ENCODE measurements at places on chromosomes 5 and 9. TPM values are rescaled to one million over a fixed set of nuclear protein-coding genes. Genes with fewer than 3 reads are reported as not detected.
A peak's percentile ranks its signal among the peaks of the same experiment; 100 is the strongest.

DNA sequence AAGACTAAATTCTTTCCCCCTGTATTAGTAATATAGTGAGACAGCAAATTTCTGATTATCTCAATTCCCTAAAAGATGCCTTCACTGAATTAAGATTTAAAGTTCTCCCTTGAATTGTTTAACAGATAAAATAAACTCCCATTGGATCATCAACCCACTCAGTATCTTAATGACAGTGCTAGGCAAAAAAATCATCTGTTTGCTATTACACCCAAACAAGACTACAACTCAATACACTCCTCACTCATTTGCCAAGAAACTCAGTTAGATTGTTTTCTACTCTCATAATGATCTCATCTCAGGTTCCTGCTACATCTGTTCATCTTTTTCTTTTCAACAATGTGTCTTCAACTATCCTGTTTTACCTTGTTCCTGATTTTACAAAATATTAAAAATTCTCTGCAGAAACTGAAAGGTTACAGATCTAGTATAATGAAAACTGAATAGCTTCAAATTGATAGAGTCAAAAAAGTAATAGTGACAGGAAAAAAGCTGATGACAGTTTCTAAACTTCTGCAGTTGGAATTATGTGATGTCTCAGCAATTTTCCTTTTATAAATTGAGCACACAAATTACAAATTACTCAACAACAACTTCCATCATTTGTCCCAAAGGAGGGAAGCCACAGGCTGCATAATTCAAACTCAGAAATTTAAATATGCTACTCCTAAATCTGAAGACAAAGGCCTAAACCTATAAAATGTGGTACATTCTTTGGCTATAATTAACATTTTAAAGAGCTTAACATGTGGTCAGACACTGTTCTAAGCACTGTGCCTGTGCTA, 39.4 kb downstream of the HOMER1 start:
- H3K4me1 ChIP-seq, result no peaks in the 10 kb centered on the region
- H3K36me3 ChIP-seq, result no peaks in the 10 kb centered on the region
- DNase-seq, result no peak
- H3K27ac ChIP-seq, result no peak overlapping the region
- H3K27me3 ChIP-seq, result no peaks in the 10 kb centered on the region

DNA sequence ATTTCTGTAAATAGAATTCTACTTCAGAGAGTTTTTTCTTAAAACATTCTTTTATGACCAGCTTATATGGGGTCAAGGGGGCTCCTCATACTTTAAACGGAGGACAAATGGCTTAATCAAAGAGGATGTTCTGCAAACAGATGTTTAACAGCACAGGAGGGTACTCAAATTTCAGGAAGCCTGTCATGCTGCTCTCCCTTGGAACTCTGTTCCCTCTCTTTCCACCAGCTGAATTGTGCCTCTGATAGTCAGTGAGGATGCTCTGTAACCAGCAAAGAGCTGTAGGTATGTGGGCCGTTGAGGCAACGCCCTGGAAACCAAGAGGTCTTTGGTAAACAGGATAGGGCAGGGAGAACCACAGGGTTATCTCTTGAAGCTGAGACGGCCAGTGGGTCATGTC, 161.1 kb downstream of the C5orf15 start:
- H3K36me3 ChIP-seq, result no peaks in the 10 kb centered on the region
- peaks cover 8% of the 10 kb centered on the region for H3K27me3 ChIP-seq
- no peak overlapping the region for H3K27ac ChIP-seq
- H3K4me1 ChIP-seq, result no peaks in the 10 kb centered on the region
- no peak for DNase-seq
- no peak overlapping the region for H3K4me3 ChIP-seq

GRCh38 chr9:137067860-137068538, 2.4 kb downstream of the SAPCD2 start:
- H3K27me3 ChIP-seq, result no peaks in the 10 kb centered on the region
- peak; percentile 92 for DNase-seq
- peaks cover 2% of the 10 kb centered on the region for H3K36me3 ChIP-seq
- H3K4me3 ChIP-seq, result peak overlapping the region; percentile 28
- H3K27ac ChIP-seq, result peak overlapping the region; percentile 55

DNA sequence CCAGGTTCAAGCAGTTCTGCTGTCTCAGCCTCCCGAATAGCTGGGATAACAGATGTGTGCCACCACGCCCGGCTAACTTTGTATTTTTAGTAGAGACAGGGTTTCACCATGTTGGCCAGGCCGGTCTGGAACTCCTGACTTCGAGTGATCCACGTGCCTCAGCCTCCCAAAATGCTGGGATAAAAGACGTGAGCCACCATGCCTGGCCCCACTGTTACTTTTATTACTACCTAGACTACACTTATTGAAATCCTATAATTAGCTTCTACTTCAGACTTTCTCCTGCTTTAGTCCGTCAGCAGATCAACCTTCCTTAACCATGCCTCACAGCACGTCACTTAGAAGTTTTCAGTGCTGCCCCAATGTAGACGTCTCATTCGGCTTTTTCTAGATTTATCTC, 8.2 kb downstream of the ZBTB43 start:
- H3K4me3 ChIP-seq, result no peak overlapping the region

- H3K27me3 ChIP-seq, result no peaks in the 10 kb centered on the region
- no peaks in the 10 kb centered on the region for H3K36me3 ChIP-seq
- no peaks in the 10 kb centered on the region for H3K4me1 ChIP-seq
- no peak overlapping the region for H3K4me3 ChIP-seq
Measured at GRCh38 chr9:108469654-108470053, 386.1 kb downstream of the ACTL7B start.

DNA sequence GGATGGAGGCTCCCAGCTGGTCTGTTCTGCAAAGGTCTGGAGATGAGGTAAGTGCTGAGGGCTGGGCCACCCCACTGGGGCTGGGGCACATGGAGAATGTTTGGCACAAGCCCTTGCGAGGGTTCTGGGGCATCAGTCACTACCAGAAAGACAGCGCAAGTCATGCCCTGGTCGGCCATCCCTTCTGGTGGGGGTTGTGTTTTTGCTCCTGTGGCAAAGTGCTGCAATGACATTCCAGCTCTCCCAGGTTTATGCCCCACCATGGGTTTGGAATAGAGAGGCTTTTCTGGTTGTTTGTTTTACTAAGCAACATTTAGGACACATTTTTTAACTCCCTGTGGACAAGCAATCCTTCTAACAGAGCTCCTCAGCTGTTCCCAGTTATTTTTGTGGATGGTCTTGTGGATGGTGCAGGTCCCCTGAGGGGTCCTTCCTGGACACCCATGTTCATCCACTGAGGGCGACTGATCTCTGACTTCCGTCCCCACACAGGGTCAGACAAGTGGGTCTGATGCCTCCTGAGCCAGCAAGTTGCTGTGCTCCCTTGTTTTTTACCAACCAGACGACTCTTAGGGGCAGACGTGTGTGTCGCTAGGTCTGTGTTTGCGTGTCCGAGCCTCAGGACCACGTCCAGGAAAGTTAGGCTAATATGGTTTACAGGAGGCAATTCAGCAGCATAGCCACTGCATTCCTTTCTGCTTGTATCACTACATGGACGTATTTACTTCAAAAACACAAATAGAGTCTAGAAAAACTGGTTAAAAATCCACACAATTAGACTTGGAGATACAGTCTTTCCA, 64.9 kb upstream of the ECM2 start:
- peaks cover 11% of the 10 kb centered on the region for H3K36me3 ChIP-seq
- peak overlapping the region; percentile 17 for H3K27ac ChIP-seq
- DNase-seq, result no peak
- H3K27me3 ChIP-seq, result no peaks in the 10 kb centered on the region
- no peaks in the 10 kb centered on the region for H3K4me1 ChIP-seq

DNA sequence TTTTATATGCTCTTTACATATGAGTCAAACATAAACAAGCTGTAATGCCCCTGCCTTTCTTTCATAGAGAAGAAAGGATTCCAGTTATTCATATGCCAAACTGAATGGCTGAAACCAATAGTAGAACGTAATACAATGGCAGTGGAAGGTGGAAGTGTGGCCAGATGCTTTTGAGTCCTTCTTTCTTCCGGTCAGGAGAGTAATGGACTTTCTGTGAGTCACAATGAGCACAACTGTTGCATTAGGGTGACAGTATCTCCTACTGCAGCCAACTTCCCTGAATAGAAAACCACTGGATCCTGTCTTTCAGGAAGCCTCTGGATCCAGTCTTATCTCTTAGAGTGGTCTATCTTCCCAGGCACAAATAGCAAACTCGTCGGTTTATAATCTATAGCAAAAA, 855.2 kb downstream of the MAT2B start:
- H3K4me3 ChIP-seq, result no peak overlapping the region
- DNase-seq, result no peak
- H3K4me1 ChIP-seq, result no peaks in the 10 kb centered on the region
- H3K27me3 ChIP-seq, result no peaks in the 10 kb centered on the region
- no peak overlapping the region for H3K27ac ChIP-seq

DNA sequence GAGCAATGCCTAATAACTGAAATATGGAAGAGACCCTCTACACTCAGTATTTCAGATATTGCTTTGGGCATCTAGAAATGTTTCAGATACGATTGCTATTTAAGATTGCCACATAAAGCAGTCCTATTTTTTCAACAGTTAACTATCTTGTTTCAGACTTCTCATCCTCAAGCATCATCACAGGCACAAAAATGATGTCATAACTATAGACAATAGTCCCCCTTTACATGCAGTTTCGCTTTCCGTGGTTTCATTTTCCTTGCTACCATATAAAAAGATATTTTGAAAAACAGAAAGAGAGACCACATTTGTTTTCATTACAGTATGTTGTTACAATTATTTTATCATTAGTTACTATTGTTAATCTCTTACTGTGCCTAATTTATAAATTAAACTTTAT, 347.4 kb downstream of the NDUFS4 start:
- no peak for DNase-seq
- H3K27me3 ChIP-seq, result no peaks in the 10 kb centered on the region
- peaks cover 3% of the 10 kb centered on the region for H3K36me3 ChIP-seq
- H3K27ac ChIP-seq, result no peak overlapping the region

DNA sequence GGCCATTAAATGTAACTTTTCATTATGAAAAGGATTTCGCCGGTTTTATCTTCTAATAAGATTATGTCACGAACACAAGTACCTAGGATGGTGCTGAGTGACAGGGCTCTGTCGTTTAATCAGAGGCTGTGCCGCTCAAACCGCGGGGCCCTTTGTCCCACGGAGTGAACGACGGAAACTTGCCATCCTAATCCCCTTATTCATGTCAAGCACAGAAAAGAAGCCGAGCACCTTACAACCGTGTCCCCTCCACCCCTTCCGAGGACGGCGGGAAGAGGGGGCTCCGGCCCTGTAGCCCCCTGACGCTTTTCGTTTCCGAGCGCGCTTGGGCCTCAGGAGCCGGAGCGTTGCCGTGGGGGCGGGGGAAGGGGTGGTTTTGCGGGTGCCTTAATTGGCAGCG, 11.2 kb downstream of the LMX1B start:
- DNase-seq, result no peak
- H3K27ac ChIP-seq, result no peak overlapping the region
- peak overlapping the region; percentile 26 for H3K4me3 ChIP-seq
- H3K4me1 ChIP-seq, result peaks cover 11% of the 10 kb centered on the region
- no peaks in the 10 kb centered on the region for H3K36me3 ChIP-seq
- peaks cover 77% of the 10 kb centered on the region for H3K27me3 ChIP-seq

GRCh38 chr9:98218562-98219363, 26.3 kb upstream of the CORO2A start:
- no peak overlapping the region for H3K4me3 ChIP-seq
- peaks cover 6% of the 10 kb centered on the region for H3K36me3 ChIP-seq
- H3K27me3 ChIP-seq, result no peaks in the 10 kb centered on the region

DNA sequence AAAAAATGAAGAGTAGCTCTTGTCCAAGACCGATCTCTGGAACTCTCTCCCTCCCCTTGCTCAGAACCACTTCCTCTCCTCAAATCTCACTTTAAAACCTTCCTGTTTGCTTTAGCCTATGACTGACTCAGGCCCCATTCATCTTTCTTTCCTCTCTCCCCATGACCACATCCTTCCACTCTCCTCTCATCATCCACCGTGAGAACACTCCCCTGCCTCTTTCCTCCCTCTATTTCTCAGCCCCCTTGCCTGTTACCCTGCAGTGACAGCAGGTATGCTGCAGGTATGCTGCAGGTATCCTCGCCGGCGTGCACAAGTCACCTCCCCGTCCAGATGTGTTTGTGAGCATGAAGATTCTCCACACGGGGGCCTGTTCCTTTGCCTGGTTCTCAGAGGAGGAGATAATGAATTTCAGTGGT, 505.3 kb downstream of the CCDC171 start:
- H3K27ac ChIP-seq, result peak overlapping the region; percentile 52
- no peaks in the 10 kb centered on the region for H3K36me3 ChIP-seq
- no peak overlapping the region for H3K4me3 ChIP-seq
- H3K4me1 ChIP-seq, result peaks cover 46% of the 10 kb centered on the region
- no peaks in the 10 kb centered on the region for H3K27me3 ChIP-seq
- peak; percentile 27 for DNase-seq

Gene TMC1
- total RNA-seq, result not detected

GRCh38 chr9:84283946-84284345, 56.6 kb downstream of the SLC28A3 start:
- H3K27ac ChIP-seq, result no peak overlapping the region
- peaks cover 5% of the 10 kb centered on the region for H3K27me3 ChIP-seq
- no peak for DNase-seq
- no peak overlapping the region for H3K4me3 ChIP-seq

GRCh38 chr9:131036529-131037334, 27.8 kb downstream of the LAMC3 start:
- no peak for DNase-seq
- no peaks in the 10 kb centered on the region for H3K36me3 ChIP-seq
- no peaks in the 10 kb centered on the region for H3K4me1 ChIP-seq
- H3K27ac ChIP-seq, result no peak overlapping the region

Gene NR5A1
- total RNA-seq, result not detected

- H3K27ac ChIP-seq, result no peak overlapping the region
- H3K4me1 ChIP-seq, result no peaks in the 10 kb centered on the region
Measured at GRCh38 chr5:54823006-54823405, 162.4 kb downstream of the ESM1 start.

- no peak for DNase-seq
- no peak overlapping the region for H3K4me3 ChIP-seq
- H3K27ac ChIP-seq, result no peak overlapping the region
- H3K36me3 ChIP-seq, result no peaks in the 10 kb centered on the region
- no peaks in the 10 kb centered on the region for H3K4me1 ChIP-seq
Measured at GRCh38 chr5:118253225-118254061, 734.9 kb downstream of the DTWD2 start.

Gene FOXD4L4
- 0.11 TPM for total RNA-seq

DNA sequence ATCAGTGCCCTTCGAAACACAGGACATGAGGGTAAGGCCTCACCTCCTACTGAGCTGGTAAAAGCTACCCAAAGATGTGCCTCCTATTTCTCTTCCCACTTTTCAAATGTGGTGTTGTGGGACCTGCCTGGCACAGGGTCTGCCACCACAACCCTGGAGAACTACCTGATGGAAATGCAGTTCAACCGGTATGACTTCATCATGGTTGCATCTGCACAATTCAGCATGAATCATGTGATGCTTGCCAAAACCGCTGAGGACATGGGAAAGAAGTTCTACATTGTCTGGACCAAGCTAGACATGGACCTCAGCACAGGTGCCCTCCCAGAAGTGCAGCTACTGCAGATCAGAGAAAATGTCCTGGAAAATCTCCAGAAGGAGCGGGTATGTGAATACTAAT, 1.9 kb downstream of the IRGM start:
- no peak for DNase-seq
- H3K4me3 ChIP-seq, result no peak overlapping the region
- no peaks in the 10 kb centered on the region for H3K36me3 ChIP-seq
- no peaks in the 10 kb centered on the region for H3K27me3 ChIP-seq
- peaks cover 22% of the 10 kb centered on the region for H3K4me1 ChIP-seq
- no peak overlapping the region for H3K27ac ChIP-seq

- H3K36me3 ChIP-seq, result no peaks in the 10 kb centered on the region
- H3K4me1 ChIP-seq, result peaks cover 3% of the 10 kb centered on the region
- no peaks in the 10 kb centered on the region for H3K27me3 ChIP-seq
Measured at GRCh38 chr9:105074491-105074890, 146.5 kb upstream of the ABCA1 start.

- DNase-seq, result no peak
- H3K27ac ChIP-seq, result no peak overlapping the region
- H3K4me3 ChIP-seq, result no peak overlapping the region
- H3K27me3 ChIP-seq, result no peaks in the 10 kb centered on the region
- no peaks in the 10 kb centered on the region for H3K4me1 ChIP-seq
Measured at GRCh38 chr9:29456940-29457339, 1883.7 kb upstream of the C9orf72 start.
